ENCODE measurements at places on chromosomes 16 and 17.

DNA sequence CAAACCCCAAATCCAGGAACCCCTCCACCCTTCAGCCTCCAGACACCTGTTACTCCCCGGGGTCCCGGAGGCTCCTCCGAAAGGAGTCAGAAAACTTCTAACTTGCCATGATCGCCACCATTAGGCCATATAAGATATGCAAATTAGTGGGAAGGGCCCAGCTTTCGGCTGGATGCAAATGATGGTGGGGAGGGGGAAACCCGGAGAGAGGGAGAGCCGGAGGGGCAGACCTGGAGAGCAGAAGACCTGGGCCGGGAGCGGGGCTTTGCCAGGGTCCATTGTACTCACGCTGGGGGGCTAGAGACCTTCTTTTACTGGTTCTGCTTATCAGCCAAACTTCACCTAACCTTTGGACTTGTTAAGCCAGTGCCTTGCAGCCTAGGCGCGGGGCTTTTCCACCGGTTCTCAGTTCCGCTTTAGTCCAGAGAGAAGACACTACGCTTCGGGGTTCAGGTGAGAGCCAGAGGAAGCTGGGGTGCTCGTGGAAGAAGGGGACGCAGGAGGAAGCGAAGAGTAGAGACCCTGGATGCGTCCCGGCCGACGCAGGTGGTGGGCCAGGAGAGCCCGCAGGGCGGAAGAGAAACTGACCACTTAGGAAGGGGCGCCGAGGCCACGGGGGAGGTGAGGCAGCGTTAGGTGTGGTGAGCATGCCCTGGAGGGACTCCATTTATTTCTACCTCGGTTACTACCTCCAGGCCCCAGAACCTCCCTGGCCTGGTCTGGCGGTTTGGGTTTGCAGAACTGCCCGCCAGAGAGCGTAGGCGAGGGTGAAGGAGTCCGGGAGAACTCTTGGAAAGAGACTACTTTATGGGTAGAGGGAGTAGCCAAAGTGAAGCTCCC is at the start of gene HNF1B:
Gene HNF1B, minus strand, starts transcription at position 99 of the 840 bp plus-strand sequence. CDS start 175 bp downstream, outside the sequence.
- no peaks in the 10 kb centered on the region for H3K36me3 ChIP-seq
- peak within 1 kb of the TSS; percentile 0 for H3K27ac ChIP-seq
- peaks cover 30% of the 10 kb centered on the region for H3K27me3 ChIP-seq
- H3K4me3 ChIP-seq, result peak within 1 kb of the TSS; percentile 83

DNA sequence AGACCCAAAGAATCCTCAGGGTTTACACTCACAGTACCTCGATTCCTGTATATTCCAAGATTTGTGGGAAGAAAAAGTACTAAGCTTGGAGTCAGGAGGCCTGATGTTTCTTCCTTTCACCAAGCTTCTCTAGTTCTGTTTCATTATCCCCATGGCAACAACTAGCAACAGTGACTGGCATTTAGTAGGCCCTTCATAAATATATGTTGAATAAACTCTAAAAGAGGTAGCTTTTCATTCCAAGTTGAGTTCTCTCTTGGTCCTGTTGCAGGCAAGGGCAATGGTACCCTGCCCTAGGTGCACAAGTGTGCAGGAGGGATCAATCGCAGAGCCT is 527 bp upstream of the UBE2Z start:
- H3K27ac ChIP-seq, result peak overlapping the region; percentile 94
- no peaks in the 10 kb centered on the region for H3K27me3 ChIP-seq

DNA sequence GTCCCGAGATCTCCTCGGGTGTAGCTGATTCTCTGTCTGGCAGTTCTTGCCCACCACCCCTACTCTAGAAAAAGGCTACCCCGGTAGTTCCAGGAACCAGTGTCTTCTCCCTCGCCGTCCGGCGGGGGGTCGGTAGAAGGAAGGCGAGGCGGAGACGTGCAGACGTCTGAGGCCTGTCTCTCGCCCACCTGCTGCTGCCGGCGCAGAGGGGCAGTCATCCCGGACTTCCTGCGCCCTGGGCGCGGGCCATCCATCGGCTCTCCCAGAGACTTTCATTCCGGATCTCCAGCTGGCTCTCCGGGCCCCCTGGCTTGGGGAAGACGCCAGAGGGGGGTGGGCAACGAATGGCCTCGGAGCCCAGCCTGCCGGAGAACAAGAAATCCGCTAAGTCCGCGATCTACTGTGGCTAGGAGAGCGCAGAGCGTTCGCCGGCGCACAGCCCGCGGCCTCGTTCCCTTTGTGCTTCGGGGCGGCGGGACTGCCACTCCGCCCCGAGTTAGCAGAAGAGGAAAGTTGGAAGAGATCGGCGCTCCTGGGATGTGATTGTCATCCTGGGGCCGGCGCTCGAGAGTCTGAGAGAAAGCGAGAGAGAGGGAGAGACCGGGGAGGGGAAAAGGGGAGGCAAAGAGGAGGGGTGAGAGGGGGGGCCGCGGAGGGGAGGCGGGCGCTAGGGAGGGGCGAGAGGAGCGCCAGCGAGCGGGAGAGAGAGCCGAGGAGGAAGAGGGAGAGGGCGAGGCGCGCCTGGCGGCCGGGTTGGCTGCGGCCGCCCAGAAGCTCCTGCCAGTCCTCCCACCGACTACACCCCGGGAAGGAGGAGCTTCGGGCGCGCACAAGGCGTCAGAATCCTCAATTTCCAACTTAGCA is at the start of gene IRX5:
Gene IRX5, plus strand, starts transcription at position 861 of the 864 bp plus-strand sequence. CDS start 334 bp downstream, outside the sequence.
- H3K36me3 ChIP-seq, result peaks cover 5% of the 10 kb centered on the region
- peak within 1 kb of the TSS; percentile 80 for H3K4me3 ChIP-seq
- no peak for DNase-seq
- H3K27ac ChIP-seq, result peak within 1 kb of the TSS; percentile 12

DNA sequence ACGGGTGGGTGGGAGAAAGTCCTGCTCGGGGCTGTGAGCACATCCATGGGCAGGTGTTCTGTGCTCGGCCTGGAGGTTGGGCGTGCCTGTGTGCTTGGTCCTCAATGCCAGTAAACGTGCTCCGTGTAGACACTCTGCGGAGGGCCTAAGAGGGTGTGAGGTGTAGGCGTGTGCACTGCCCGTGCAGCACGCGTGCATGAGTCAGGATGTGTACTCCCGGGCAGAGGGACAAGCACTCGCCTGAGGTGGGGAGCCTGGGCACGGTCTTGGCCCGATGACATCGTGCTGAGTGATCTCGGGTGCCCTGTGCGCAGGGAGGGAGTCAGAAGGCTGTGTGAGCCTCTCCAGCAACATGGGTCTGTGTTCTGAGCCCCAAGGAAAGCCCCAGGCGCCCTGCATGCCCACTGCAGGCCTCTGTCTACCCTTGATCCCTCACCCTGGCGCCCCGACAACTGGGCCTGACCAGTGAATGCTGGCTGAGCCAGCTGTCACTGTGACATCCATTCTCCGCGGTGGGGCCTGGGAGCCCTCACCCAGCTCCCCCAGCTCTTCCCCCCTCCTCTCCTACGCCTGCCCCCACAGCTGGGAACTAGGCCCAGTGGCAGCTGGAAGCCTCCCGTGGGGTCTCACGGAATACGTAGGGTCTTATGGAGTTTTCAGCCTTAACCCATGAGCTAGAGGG is 23.5 kb upstream of the NXPH3 start:
- H3K4me3 ChIP-seq, result no peak overlapping the region
- DNase-seq, result no peak
- peaks cover 3% of the 10 kb centered on the region for H3K27me3 ChIP-seq
- H3K27ac ChIP-seq, result no peak overlapping the region
- peaks cover 11% of the 10 kb centered on the region for H3K4me1 ChIP-seq

DNA sequence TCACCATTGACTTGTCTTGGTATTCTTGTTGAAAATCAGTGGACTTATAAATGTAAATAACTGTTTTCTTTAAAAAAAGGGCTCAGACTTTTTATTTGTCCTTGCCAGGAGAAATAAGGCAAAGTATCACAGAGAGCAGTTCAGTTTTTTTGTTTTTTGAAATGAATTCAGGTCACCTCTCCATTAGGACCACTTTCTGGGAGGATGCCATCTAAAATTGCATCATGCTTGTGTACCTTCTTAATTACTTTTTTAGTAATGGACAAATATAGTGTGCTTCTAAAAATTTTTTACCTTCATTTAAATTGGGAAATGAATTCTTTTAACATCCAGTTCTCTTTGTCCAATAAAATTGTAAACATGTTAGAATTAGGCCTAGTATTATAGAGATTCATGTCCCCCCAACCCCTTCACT is 210.0 kb downstream of the BCAS3 start:
- no peaks in the 10 kb centered on the region for H3K4me1 ChIP-seq
- H3K27me3 ChIP-seq, result no peaks in the 10 kb centered on the region
- DNase-seq, result no peak
- H3K36me3 ChIP-seq, result peaks cover 4% of the 10 kb centered on the region
- H3K4me3 ChIP-seq, result peak overlapping the region; percentile 82
- peak overlapping the region; percentile 77 for H3K27ac ChIP-seq

GRCh38 chr16:12574721-12575120 is 229.0 kb downstream of the CPPED1 start:
- no peak overlapping the region for H3K27ac ChIP-seq
- peaks cover 12% of the 10 kb centered on the region for H3K4me1 ChIP-seq
- DNase-seq, result no peak
- H3K27me3 ChIP-seq, result peaks cover 3% of the 10 kb centered on the region
- H3K4me3 ChIP-seq, result no peak overlapping the region

GRCh38 chr17:59652119-59652518 is 32.4 kb downstream of the CLTC start:
- peaks cover 39% of the 10 kb centered on the region for H3K36me3 ChIP-seq
- no peak overlapping the region for H3K4me3 ChIP-seq

DNA sequence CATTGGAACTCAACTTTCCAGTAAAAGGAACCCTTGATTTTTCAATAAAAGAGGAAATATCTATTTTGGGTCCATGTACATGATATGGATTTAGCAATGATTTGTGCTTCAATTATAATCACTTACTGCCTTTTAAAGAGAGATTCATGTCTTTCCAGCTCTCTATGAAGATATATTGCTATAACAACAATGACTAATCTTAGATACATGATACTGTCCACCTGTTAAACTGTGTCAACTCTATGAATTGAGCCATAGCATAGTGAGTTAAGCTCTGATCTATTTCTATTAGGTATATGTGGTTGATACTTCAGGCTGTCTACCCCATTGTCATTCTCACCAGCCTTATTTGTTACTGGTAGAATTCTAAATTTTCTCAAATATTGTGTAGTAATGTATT is 15.0 kb upstream of the MPHOSPH6 start:
- DNase-seq, result no peak
- H3K4me1 ChIP-seq, result no peaks in the 10 kb centered on the region
- peaks cover 6% of the 10 kb centered on the region for H3K27me3 ChIP-seq
- H3K36me3 ChIP-seq, result no peaks in the 10 kb centered on the region

DNA sequence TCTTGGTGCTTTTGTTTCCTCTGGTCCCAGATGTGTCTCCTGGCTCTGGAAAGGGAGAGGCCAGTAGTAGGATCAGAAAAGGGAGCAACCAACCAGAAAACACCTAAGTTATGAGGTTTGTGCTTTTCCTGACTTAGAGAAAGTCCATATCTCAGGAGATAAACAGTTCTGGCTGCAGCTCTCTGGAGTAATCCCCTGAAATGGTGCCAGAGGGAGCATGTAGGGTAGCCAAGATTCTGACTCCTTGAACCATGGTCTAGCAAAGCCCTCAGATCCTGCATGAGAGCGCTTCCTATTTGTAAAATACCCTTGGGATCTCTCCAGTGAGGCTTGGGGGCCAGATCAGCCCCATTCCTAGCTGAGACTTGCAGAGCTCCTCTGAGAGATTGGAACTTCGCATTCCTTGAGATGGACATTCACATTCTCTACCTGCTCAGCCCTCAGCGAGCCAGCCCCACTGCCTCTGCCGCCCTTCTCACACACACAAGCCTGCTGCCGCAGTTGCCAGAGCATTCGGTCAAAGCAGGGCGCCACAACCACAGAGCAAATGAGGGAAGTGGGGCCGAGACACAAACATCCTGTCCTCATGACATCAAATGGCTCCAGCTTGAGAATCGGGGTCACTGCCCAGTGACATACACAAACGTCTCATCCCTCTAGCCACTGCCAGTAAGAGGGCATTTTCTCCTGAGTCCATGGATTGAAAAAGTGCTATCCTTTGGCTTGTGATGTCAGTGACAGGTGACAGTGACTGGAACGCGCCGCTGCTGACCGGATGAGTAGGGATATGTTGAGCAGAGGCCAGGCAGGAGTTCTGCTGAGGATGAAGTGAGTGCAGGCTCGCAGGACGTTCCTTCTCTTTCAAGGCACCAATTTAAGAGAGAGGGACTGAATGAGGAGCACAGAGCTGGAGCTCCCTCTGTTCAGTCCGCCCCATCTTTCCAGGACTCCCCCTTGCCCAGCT is 5.0 kb downstream of the ABHD15 start:
- DNase-seq, result peak; percentile 45
- H3K27me3 ChIP-seq, result no peaks in the 10 kb centered on the region
- peak overlapping the region; percentile 93 for H3K27ac ChIP-seq
- peaks cover 3% of the 10 kb centered on the region for H3K36me3 ChIP-seq
- H3K4me3 ChIP-seq, result peak overlapping the region; percentile 63
- H3K4me1 ChIP-seq, result peaks cover 53% of the 10 kb centered on the region

GRCh38 chr16:28845761-28846079 is 428 bp downstream of the TUFM start:
- DNase-seq, result no peak
- H3K4me1 ChIP-seq, result peaks cover 26% of the 10 kb centered on the region
- peak overlapping the region; percentile 94 for H3K4me3 ChIP-seq
- peak overlapping the region; percentile 92 for H3K27ac ChIP-seq
- H3K36me3 ChIP-seq, result peaks cover 9% of the 10 kb centered on the region

- no peaks in the 10 kb centered on the region for H3K4me1 ChIP-seq
- no peaks in the 10 kb centered on the region for H3K27me3 ChIP-seq
- no peak overlapping the region for H3K4me3 ChIP-seq
- H3K27ac ChIP-seq, result no peak overlapping the region
- H3K36me3 ChIP-seq, result no peaks in the 10 kb centered on the region
Observed at GRCh38 chr16:6446370-6446769, 886.3 kb upstream of the RBFOX1 start.

- peaks cover 4% of the 10 kb centered on the region for H3K4me1 ChIP-seq
- no peak overlapping the region for H3K27ac ChIP-seq
- no peak overlapping the region for H3K4me3 ChIP-seq
- DNase-seq, result no peak
Observed at GRCh38 chr17:28174352-28175046, 132.0 kb downstream of the NLK start.

- peak overlapping the region; percentile 31 for H3K27ac ChIP-seq
- peak overlapping the region; percentile 2 for H3K4me3 ChIP-seq
- DNase-seq, result peak; percentile 58
- no peaks in the 10 kb centered on the region for H3K36me3 ChIP-seq
- H3K27me3 ChIP-seq, result no peaks in the 10 kb centered on the region
Observed at GRCh38 chr16:57413301-57413730, 8.7 kb downstream of the CCL17 start.

- H3K4me1 ChIP-seq, result peaks cover 2% of the 10 kb centered on the region
- no peaks in the 10 kb centered on the region for H3K27me3 ChIP-seq
- no peak for DNase-seq
- no peak overlapping the region for H3K4me3 ChIP-seq
- H3K36me3 ChIP-seq, result peaks cover 33% of the 10 kb centered on the region
Observed at GRCh38 chr17:616407-616806, 98.2 kb downstream of the VPS53 start.

DNA sequence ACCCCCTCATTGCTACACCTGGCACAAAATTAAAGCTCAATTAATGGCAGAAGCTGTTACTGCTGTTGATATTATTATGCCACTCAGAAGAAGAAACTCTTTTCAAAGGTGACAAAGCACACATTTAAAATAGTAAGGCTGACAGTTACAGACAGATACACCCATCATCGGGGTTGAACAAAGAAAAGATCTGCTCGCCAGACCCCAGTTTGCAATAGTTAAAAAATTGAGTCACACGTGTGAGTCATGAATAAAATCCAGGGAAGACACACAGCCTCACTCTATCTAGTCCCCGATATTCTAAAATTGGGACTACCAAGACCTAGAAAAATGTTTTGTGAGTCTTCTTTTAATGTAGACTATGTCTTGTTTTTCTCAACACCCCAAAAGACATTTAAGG is 330.0 kb upstream of the SOX9 start:
- no peaks in the 10 kb centered on the region for H3K36me3 ChIP-seq
- no peak for DNase-seq
- H3K27me3 ChIP-seq, result no peaks in the 10 kb centered on the region
- H3K27ac ChIP-seq, result no peak overlapping the region

- no peak overlapping the region for H3K4me3 ChIP-seq
- peak overlapping the region; percentile 87 for H3K27ac ChIP-seq
- DNase-seq, result no peak
- peaks cover 20% of the 10 kb centered on the region for H3K4me1 ChIP-seq
- H3K36me3 ChIP-seq, result peaks cover 27% of the 10 kb centered on the region
- no peaks in the 10 kb centered on the region for H3K27me3 ChIP-seq
Observed at GRCh38 chr16:81878529-81878928, 99.4 kb downstream of the PLCG2 start.

Measured in memory B cell (primary cell).